ENCODE measurements at places on chromosomes 13 and 19.

DNA sequence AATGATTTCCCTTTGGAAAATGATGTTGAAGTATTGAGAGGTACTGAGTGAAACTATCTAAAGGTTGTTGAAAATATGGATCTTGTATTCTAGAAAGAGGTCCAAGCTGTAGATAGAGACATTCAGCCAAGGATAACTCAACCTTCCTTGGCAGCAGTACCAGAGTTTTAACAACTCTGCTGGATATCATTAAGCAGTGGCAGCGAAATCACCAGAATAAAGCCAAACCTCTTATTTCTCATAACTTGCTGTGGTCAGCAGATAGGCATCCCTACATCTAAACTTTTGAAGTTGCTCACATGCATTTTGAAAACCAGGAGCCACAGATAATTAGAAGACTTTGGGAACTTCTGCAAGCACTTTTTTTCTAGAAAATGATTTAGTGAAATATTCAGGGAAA is 559.8 kb downstream of the IRS2 start:
- DNase-seq, result no peak

DNA sequence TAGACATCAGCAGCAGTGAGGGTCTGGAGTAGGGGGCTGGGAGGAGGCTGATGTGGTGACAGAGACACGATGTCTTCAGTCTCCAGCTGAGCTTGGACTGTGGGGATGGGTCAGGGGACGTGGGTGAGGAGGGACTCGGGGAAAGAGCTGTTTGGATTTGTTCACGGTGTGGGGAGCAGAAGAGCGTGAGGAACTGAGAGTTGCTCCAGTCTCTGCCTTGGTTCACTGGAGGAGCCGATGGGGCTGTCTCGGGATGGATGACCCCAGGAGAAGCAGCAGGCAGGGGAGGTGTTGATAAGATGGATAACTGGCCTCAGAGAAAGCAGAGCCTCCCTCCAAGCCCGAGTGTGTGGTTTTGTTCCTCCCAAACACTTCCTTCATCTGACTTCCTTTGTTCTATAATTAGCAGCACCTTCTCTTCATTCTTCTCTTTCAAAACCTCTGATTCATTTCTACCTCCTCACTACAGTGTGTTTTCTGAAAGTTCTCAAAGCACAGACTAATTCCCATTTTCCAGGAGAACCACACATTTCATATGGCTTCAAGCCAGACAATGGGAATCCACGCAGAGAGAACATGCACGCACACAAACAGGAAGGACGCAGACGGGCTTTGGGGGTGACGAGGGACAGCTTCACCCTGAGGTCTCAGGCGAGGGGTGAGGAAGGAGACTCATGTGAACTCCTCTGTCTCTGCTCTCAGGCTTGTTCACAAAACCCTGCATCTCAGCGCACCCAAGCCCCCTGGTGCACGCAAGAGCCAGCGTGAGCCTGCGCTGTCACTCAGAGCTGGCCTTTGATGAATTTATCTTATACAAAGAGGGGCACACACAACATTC is 18.6 kb downstream of the LAIR2 start:
- no peak for DNase-seq

DNA sequence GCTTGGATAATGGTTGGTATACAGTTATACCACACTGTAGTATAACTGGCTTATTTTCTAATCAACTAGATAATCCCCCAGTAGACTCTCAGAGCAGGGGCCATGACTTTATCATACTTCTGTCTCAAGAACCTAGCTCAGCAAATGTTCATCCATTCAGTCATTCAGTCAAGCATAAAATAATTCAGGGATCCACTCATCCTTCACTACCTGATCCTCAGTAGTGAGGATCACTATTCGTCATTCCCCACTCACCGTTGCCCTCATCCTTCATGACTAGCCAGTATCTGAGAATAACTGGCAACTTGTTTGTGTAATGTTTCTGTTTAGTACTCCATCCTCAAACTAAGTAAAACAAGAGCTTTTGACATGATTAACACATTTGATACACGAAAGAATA is 77.6 kb downstream of the TSC22D1 start:
- DNase-seq, result no peak

GRCh38 chr13:33679658-33680012 is 138.3 kb upstream of the RFC3 start:
- no peak for DNase-seq

- no peak for DNase-seq
Observed at GRCh38 chr19:13984875-13985741, 21.0 kb downstream of the RFX1 start.

- DNase-seq, result no peak
Observed at GRCh38 chr13:66922444-66922843, 307.7 kb downstream of the PCDH9 start.

- no peak for DNase-seq
Observed at GRCh38 chr19:56980906-56981305, 138.9 kb upstream of the USP29 start.

GRCh38 chr13:27917121-27917947 is 2.5 kb upstream of the PDX1 start:
- DNase-seq, result no peak

DNA sequence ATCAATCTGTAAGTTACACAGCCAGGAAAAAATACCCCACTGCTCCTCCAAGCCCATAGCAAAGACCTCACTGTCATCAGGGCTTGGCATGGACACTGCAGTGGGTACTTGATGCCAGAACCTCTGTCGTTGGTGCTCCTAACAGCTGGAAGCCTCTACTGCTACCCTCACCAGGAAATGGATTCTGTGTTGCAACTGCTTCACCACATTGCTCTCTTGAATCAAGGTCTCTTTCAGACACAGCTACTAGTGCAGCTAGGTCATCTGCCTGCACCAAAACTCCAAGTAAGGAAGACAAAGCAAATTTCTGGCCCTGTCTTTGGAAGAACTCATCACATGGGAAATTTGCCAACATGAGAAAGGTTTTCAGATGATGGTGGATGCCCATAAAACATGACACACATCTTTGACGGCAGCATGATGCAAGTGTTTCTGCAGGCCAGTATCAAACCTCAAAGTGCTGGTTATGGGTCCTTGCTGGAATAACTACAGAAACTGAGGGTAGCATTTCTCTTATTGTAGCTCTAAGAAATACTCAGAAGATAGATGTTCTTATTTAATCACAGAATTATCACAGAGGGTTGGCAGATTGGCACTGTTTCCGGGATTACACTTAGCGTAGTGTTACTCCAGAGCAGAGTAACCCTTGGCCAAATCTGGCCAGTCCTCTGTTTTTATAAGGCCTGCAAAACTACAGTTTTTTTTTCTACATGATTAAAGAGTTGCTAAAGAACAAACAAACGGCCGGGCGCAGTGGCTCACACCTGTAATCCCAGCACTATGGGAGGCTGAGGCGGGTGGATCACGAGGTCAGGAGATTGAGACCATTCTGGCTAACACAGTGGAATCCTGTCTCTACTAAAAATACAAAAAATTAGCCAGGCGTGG is 12.9 kb upstream of the PCCA start:
- no peak for DNase-seq

- DNase-seq, result no peak
Observed at GRCh38 chr19:4197625-4198466, 15.4 kb downstream of the ANKRD24 start.

- no peak for DNase-seq
Observed at GRCh38 chr19:45202637-45203036, 24.1 kb downstream of the BLOC1S3 start.

DNA sequence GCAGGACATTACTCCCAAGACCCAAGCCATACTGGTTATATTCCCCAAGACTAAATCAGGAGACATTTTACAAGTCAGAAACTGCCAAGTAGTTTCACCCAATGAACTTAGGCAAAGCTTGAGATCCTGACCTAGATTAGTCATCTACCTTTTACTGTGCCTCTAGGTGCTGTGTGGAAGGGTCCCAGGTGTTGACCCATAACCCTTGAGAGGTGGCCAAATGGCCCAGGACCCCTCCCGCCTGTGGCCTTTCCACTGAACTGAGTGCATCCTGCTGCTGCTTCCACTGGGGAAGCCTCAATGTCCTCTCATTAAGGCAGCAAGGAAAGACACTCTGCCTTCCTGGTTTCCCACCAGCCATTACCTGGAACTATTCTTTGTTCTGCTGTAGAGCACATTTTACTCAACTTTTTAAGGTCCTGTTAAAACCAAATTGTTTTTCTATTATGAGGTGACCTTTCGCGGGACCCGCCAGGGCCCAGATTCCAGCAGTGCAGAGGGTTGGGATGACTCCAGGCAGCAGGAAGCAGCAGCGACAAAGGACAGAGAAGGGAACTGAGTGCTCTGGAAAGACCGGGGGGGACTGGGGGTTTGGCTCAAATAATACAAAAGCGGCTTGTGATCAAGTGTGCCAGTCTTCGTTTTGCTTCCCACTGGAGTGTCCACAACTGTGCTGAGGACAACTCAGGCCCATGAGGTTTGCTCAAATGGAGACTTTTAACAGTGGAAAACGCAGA is 27.1 kb downstream of the ANKRD10 start:
- DNase-seq, result no peak

- no peak for DNase-seq
Observed at GRCh38 chr19:29676586-29676985, 11.3 kb downstream of the PLEKHF1 start.

- DNase-seq, result no peak
Observed at GRCh38 chr13:65508745-65509144, 1721.4 kb downstream of the PCDH9 start.

- DNase-seq, result no peak
Observed at GRCh38 chr19:28126135-28126898, 1086.6 kb downstream of the UQCRFS1 start.

DNA sequence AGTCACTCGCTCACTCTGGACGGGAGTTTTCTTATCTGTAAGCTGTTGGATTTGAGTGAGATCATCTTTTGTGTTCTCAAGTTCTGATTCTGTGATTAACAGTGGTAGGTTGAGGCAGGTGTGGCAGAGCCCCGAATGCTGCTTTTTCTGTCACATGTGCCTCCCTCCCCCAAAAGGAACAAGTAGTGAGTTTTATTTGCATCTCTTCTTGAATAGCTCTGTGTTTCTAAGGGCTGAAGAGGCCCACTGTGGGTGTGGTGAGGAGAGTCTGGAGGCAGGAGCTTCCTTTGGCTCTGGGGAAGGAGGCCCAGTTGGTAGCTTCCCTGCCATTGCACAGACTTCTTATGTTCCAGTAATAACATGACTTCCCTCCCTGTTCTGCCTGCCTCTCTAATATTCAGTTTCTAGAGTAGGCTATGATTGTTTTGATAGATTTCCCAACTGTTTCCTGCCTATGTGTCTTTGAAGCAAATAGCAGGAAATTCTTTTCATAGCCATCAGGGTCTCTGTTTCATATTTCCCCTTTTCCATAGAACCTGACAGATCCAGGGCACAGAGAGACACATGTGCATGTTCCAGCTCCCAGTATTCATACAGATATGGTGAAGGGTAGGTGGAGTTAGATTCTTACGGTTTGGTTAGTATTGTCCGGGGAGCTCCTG is 23.9 kb upstream of the CXCL17 start:
- DNase-seq, result no peak

- no peak for DNase-seq
Observed at GRCh38 chr19:36149673-36150406, 2.4 kb downstream of the COX7A1 start.

Data from SK-N-DZ (cell line).